Left cardiac atrium (tissue), 4 donors: ENCODE measurements at places on chromosomes 2 and 18.

- no peak for DNase-seq
These were observed 473.1 kb upstream of the TCF4 start for GRCh38 chr18:56060967-56061541.

DNA sequence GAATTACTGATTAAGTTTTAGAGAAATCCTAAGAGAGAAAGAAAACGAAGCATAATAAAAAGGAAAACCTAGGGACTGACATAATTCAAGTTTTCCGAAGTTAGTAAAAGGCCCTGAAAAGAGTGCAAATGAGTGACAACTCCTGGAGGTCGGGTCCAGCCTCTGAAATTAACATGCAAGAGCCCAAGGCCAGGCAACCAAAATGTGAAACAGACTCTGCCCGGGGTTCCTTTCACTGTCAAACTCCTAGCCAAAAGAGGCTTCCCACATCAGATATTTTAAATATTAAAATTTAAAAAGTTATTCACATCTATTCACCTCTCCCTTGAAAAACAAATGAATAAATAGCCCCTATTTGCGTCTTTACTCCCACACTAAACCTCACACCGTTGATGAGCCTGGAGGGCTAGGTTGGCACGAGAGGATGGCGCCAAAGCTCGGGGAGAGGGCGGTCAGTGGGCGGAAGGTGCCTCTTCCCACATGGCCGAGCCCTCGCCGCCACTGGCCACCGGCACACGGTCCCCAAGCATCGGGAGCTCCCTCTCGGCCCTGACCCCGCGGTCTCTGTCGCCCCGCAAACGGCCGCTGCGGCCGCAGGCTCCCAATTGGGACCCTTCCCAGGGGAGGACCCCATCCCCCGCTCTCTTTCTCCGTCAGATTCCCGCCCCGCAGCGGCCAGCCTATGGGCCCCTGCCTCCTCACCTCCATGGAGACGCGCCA lies 630 bp downstream of the PPM1G start:
- peak; percentile 33 for DNase-seq

GRCh38 chr2:45992021-45992740 lies 305.0 kb upstream of the EPAS1 start:
- peak; percentile 63 for DNase-seq

- DNase-seq, result no peak
These were observed 57.3 kb downstream of the GULP1 start for GRCh38 chr2:188349019-188349418.

- DNase-seq, result no peak
These were observed 335.4 kb upstream of the CDH2 start for GRCh38 chr18:28512357-28512756.
